Stimulated activated CD4-positive, alpha-beta T cell treated with anti-CD3 and anti-CD28 coated beads, Interleukin-15, amount 100 ng/mL, for 24 hours (primary cell): ENCODE measurements at places on chromosomes 2 and 18.
A peak's percentile ranks its signal among the peaks of the same experiment; 100 is the strongest.

GRCh38 chr2:179702912-179703311 is 158.5 kb downstream of the ZNF385B start:
- DNase-seq = no peak

DNA sequence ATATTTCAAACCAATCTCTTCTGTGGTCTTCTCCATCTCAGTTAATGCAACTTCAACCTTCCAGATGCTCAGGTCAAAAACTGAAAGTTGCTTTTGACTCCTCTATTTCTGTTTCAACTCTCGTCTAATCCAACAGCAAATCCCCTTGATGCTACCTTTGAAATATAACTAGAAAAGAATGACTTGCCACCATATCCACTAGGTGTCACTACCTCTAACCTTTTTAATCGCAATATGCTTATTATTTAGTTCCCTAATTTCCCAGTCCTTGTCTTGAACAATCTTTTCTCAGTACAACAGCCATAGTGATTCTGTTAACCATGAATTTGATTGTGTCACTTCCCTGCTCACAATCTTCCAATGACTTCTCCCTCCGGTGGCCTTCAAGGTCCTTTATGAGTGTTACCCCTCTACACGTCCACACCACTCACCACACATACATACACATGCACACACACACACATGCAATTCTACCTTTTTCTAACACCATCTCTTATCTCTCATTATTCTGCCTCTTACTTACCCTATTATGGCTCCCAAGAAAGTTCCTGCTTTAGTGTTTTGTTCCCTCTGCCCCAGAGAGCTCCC is 245.5 kb upstream of the KCNJ3 start:
- no peak for DNase-seq

GRCh38 chr2:31980674-31981356 is 30.0 kb downstream of the MEMO1 start:
- DNase-seq = no peak

DNA sequence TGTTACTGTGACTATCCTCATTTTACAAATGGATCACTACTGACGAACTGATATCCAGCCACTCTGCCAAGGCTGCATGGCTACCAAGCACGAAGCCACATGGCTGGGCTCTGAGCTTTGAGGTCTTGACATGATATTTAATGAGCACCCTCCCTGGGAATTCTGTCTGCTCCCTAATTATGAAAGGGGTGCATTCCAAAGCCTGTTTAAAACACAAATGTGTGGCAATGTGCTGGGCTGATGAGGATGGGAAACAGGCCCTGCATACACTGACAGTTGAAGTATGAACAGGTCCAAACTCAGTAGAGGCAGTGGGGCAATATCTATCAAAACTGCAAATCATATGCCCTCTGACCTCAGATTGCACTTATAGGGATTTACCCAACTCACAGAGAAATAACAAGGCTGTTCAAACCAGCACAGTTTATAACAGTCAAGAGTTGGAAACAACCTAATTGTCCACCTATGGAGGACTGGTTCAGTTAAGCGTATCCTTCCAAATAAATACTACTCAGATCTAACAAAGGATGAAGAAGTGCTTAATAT is 20.8 kb downstream of the CDC42EP3 start:
- no peak for DNase-seq

- peak; percentile 43 for DNase-seq
These were observed 2.8 kb upstream of the GAD1 start for GRCh38 chr2:170813611-170814532.

- DNase-seq = no peak
These were observed 84.8 kb upstream of the PIK3C3 start for GRCh38 chr18:41870191-41870590.

- no peak for DNase-seq
These were observed 255.3 kb upstream of the AGAP1 start for GRCh38 chr2:235238537-235238936.

DNA sequence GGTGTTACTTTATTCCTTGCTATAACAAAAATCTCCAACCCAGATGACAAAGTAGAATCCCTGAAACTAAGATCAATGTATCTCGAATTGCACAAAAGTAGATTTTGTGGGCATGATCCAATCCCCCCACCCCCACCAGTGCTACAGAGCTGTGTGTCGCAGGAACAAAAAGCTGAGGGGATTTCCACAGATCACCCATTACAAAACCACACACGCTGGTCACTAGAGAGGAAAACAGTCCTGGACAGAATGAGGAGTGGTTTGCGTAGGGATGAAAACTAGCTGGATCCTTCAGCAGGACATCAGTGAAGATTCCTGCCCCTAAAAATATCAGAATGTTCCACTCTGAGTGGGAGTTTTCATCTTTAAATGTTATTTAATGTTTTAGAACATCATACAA is 165.3 kb upstream of the STK17B start:
- no peak for DNase-seq

- no peak for DNase-seq
These were observed 4.7 kb upstream of the DNAJB2 start for GRCh38 chr2:219274361-219274921.

- no peak for DNase-seq
These were observed 7.0 kb upstream of the ALPK2 start for GRCh38 chr18:58635891-58636290.

- DNase-seq = no peak
These were observed 1681.7 kb upstream of the DDX18 start for GRCh38 chr2:116132833-116133232.

DNA sequence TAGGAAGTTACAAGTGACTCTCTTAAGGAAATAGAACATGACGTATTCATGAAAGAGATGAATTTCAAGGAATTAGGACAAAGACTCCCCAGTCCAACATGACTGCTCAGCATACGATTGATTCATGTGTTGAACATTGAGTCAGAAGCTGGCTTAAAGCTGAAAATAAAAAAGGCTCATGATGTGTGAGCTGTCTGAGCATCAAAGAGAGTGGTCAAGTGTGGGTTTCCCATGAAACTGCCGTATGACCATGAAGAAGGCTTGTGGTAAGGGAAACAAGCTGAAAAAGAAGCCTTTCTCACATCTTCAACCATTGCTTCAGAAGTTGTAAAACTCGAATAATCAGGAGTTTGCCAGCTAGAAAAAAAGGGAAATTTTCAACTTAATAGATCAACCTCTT is 201.9 kb upstream of the APCDD1 start:
- no peak for DNase-seq

GRCh38 chr2:72921853-72922252 is 4.5 kb downstream of the EMX1 start:
- DNase-seq = no peak

- no peak for DNase-seq
These were observed 1530.7 kb downstream of the LRP1B start for GRCh38 chr2:140600116-140600515.

DNA sequence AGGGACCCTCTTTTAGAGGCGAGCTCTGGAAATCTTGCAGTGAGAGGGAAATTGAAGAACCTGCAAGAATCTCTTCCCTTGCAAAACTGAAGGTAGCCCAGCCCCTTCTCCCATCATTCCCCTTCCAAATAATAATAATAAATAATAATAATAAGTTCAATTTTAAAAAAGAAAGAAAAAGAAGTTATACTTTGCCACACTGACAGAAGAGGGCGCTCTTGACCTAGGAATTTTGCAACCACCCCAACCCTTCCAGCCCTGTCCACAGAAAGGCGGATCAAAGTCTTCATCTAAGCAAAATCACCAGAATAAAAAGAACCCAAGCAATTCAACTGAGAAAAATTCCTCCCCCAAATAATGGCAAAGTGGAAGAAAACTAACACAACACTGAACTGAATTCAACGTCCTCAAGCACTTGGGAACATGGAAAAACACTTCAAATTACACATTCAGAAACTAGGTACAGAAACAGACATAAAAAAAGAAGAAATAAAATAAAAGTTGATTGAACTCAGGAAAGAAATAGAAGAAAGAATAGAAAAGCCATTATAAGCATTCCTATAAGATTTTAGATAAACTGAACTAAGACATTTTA is 98.9 kb upstream of the GLS start:
- peak; percentile 70 for DNase-seq

- DNase-seq = peak; percentile 75
These were observed 31.7 kb upstream of the UBXN4 start for GRCh38 chr2:135709992-135710391.

GRCh38 chr2:156702541-156702940 is 266.4 kb downstream of the GPD2 start:
- DNase-seq = no peak

DNA sequence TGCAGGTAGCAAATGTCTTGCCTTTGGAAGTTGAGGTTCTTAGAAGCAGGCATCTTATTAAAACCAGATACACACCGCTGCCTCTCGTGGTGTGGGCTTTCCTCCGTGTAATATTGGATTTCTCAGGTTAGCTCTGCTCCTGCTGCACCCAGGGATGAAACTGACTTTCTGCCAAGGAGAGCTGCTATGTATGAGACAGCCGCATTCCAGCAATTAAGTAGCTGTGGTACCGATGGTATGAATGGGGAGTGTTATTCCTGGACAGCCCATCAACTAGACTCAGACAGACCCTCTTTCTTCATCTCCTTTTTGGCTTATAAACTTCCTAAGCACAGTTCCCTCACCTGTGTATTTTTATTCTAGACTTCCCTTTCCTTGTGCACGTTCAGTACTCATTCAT is 6.8 kb upstream of the EHD3 start:
- DNase-seq = no peak

GRCh38 chr18:44119607-44120006 is 561.1 kb upstream of the SETBP1 start:
- no peak for DNase-seq

GRCh38 chr18:13868501-13869271 is 44.7 kb downstream of the MC5R start:
- no peak for DNase-seq

- DNase-seq = no peak
These were observed 10.7 kb downstream of the TEX51 start for GRCh38 chr2:126909366-126909765.

DNA sequence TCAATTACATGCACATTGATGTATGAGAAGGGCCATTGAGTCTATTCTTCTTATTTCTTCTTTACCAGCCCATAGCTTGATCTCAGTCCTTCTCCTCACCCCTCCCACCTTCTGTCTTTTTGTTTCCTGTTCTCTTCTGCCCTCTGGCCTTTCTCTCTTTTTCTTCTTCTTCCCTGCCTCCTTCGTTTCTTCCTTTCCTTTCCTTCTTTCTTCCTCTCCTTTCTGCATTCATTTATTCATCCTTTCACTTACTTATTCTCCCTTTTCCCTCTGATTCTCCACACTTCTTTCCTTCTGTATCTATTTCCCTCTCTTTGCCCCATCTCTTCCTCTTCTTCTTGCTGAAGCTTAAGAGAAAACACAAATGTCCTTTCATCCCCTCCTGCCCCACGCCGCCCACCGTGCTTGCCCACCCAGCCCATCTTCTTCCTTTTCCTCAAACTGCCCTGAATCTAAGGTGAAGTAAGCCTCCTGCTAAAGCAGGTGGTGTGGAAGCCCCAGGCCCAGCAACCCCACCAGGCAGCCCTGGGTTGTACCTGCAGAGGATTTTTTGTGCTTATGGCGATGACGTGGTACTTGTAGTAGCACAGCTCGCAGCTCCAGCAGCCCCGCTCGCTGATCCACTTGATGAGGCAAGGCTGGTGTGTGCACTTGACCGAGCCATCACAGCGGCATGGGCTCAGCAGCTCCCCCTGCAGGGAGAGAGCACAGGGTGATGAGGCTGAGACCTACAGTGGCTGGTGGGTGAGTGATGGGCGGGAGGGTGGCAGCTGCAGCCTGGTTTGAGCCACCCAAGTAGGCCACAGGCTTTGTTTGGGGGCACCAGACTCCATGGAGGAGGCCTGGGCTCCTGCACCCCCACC is 89.0 kb downstream of the MARCHF4 start:
- peak; percentile 52 for DNase-seq

DNA sequence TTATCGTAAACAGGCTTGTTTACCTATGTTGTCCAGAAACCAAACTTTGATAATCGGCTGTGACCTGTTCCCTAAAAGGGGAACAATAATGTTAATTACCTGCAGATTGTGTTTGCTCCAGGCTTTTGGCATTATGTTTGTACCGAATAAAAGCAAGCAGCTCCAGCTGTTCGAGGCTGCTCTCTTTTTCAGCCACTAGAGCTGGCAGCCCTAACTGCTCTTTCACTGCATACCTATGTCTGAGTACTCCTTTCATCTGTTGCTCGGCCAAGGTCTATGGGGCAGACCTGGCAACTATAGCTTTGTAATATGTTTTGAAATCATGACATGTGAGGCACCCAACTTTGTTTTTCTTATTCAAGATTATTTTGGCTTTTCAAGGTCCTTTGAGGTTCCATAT is 77.8 kb upstream of the EHBP1 start:
- DNase-seq = no peak

DNA sequence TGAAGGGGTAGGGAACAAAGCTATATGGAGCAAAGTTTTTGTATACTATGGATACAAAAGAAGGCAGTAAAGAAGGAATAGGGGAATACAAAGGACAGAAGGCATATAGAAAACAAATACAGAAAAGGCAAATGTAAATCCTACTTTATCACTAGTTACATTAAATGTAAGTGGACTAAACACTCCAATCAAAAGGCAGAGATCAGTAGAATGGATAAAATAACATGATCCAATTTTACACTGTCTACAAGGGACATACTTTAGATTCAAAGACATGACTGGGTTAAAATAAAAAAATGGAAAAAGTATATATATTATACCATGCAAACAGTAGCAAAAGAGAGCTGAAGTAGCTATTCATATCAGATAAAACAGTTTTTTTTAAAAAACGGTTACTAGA is 215.0 kb downstream of the PDE11A start:
- no peak for DNase-seq
